ENCODE measurements at places on chromosomes 2 and 18. TPM values are rescaled to one million over a fixed set of nuclear protein-coding genes. Genes with fewer than 3 reads are reported as not detected.

- DNase-seq: no peak
Observed at GRCh38 chr2:176117823-176118371, 1.3 kb downstream of the HOXD10 start.

DNA sequence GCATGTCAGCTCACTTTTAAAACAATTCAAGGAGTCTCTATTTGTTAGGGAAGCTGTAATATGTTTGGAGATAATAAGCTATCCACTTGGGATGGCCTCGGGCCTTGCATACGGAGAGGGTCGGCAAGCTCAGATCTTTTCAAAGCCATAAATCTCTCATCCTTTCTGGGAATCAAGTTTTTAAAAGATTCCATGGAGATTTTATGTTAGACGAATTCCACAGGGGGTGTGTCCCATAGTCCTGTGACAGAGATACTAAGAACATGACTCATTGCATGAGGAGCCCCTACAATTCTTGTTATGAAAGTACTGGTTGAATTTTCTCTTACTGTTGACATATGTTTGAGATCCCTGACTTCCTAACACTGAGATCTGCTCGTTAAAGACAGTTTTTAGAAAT lies 108.7 kb downstream of the FEZ2 start:
- no peak for DNase-seq

Gene GAD1
- total RNA-seq: not detected

Gene UNC80
- 0.20 TPM for total RNA-seq

Data from right cardiac atrium (tissue), 5 donors.